ENCODE measurements at places on chromosomes 2 and 18. TPM values are rescaled to one million over a fixed set of nuclear protein-coding genes. Genes with fewer than 3 reads are reported as not detected.

DNA sequence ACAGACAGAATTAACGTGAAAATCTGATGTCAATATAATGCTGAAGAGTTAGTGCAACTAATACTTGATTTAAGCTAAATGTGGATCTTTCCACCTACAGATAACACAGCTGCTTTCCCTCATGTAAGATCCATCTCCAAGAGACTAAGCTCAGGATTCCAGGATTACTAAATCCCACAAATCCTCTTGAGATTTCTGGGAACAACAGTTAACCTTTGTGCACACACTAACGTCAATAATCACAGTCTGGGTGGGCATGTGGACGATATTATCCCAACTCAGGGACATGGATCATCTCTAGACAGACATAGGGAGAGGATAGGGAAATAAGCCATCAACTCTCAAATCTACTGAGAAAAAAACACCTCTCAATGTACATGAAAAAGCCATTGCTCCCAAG, 432.6 kb downstream of the SATB2 start:
- DNase-seq = no peak

DNA sequence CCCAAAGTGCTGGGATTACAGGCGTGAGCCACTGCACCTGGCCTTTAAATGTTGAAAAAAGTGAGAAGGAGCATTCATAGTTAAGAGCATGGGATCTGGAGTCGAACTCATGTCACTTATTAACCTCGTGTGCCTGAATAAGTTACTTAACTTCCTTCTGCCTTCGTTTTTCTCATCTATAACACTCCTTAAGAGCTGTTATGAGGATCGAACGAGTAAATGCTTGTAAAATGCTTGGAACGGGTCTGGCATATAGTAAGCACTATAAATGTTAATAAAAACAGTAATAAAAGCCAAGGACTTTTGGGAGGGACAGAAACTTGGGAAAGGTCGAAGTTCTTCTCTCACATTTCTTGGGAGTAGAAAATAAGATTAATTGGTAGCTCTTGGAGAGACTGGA, 40.8 kb downstream of the RAB10 start:
- DNase-seq = no peak

GRCh38 chr18:52007105-52007504, 332.9 kb upstream of the DCC start:
- no peak for DNase-seq

DNA sequence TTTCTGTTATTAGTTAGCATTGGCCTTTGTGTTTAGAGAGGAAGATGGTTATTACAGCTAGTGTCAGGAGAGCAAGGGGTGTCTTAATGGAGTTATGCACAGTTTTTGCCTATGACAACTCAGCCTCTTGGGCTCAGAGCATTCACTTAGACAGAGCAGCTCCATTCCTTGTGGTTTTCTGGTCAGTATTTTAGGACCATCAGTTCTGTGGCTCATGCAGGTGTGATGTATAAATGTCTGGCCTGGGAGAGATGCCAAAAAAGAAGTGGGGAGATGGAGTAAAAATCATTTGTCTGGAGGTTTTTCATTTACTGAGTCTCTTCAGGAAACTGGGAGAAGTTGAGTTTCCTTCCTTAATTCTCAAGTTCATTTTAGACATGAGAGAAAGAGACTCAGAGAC, 79.7 kb downstream of the PRKCE start:
- no peak for DNase-seq

- peak; percentile 74 for DNase-seq
Measured at GRCh38 chr2:200376513-200377354, 70.2 kb downstream of the SPATS2L start.

- DNase-seq = no peak
Measured at GRCh38 chr18:63869374-63869773, 18.1 kb upstream of the SERPINB2 start.

DNA sequence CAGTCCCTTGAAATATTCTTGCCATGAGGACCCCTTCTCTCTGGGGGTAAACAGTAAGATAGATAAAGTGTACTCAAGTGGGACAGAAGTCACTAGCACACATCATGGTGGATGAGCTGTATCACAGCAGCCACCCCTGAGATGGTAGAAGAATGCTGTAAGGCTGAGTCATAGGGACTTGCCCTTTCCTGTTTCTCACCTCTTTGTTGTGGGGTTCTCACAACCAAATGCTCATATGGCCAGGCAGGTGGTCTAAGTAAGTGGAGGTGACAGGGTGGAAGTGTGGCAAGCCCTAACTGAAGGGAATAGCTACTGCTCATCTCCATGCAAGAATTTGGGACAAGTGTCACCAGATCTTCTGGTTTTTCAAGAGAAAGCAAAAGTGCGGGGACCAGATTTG, 202.7 kb upstream of the SLC14A2 start:
- no peak for DNase-seq

GRCh38 chr2:41966431-41966893, 81.4 kb upstream of the PKDCC start:
- DNase-seq = peak; percentile 90

DNA sequence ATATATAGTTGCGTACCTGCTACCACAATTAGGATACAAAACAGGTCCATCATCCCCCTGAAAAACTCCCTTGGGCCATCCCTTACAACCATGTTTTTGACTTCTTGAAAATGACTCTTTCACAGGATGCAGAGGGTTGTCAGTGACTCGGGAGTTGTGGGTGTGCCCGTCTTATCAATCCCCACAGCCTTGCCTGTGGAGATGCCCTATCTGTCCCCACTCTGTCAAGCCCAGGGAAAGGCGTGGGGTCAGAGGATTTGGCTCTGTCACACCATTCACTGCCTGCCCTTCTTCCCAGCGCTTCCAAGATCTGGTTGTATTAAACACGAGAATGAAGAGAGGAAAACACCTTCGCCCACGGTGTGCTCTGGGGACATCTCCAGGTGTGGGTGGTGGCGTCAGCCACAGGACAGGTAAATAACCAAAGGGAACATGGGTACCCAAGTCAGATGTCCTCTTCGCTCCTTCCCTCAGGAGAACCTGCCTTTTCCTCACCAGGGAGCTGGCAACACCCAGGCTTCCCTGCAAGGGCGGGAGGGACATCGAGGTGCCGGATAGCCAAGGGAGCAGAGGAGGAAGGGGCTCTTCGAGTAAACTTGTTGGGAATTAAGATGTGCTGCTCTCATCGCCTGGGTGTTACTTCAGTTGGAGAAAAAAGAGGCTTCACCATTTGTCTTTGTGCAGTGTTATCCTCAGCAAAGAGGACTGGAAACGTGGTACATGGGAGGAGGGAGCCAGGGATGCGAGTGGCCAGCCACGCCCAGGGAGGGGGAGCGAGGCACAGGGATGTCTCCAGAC, 100.3 kb downstream of the B3GNT2 start:
- DNase-seq = no peak

- DNase-seq = no peak
Measured at GRCh38 chr2:165162466-165162865, 41.4 kb downstream of the SCN3A start.

GRCh38 chr18:44896846-44897245, 216.2 kb downstream of the SETBP1 start:
- DNase-seq = no peak

- peak; percentile 81 for DNase-seq
Measured at GRCh38 chr2:1990724-1991123, 246.4 kb upstream of the PXDN start.

- DNase-seq = peak; percentile 95
Measured at GRCh38 chr2:136238286-136239078, 120.5 kb upstream of the CXCR4 start.

DNA sequence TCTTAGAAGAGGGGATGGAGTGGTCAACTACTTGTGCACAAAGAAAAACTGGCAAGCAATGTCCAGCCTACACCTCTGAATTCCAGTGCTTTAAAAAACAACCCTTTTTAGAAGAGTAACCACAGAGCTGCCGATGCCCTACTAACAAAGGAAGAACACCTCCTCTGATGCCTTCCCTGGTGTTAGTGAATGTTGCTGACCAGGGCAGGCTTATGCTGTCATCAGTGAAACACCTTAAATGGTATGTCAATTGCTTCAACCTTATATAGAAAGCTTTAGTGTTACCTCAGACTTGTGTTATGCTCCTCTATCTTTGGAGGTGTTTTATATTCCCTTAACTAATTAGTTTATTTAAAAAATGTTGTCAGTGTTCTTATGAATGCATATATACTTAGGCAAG, 79.7 kb upstream of the FZD5 start:
- DNase-seq = no peak

- no peak for DNase-seq
Measured at GRCh38 chr2:120737340-120738101, 1.9 kb downstream of the GLI2 start.

Gene CPLX4
- total RNA-seq = not detected

Gene CRYBA2
- not detected for total RNA-seq

Gene TRIM43B
- total RNA-seq = not detected

Gene SP140L
- 5.3 TPM for total RNA-seq

Gene MBP
- total RNA-seq = 7.0 TPM

Gene LRRC30
- not detected for total RNA-seq

Measured in dermis microvascular lymphatic vessel endothelial cell (primary cell).